Astrocyte of the cerebellum (primary cell): ENCODE measurements at places on chromosomes 1 and 21.

GRCh38 chr1:192170196-192170984 is 12.1 kb downstream of the RGS18 start:
- no peak for DNase-seq

DNA sequence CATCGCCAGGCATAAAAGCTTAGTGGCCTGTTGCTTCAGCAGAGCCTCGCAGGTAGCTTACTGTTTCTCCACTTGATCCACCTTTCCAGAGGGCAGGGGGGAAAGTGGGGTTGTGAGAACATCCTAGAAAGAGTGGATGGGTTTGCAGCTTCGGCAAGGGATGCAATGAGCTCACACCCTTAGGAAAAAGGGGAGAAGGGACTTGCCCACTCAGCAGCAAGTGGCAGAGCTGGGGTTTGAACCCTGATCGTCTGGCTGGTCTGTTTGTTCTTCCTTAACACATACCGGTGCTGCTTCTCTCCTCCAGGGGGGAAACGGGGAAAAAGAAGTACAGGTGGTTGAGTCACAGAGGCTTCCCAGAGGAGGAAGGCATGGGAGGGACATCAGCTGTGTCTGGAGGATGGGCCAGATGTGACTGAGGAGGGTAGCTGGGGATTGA is 1.0 kb downstream of the TMEM201 start:
- no peak for DNase-seq

DNA sequence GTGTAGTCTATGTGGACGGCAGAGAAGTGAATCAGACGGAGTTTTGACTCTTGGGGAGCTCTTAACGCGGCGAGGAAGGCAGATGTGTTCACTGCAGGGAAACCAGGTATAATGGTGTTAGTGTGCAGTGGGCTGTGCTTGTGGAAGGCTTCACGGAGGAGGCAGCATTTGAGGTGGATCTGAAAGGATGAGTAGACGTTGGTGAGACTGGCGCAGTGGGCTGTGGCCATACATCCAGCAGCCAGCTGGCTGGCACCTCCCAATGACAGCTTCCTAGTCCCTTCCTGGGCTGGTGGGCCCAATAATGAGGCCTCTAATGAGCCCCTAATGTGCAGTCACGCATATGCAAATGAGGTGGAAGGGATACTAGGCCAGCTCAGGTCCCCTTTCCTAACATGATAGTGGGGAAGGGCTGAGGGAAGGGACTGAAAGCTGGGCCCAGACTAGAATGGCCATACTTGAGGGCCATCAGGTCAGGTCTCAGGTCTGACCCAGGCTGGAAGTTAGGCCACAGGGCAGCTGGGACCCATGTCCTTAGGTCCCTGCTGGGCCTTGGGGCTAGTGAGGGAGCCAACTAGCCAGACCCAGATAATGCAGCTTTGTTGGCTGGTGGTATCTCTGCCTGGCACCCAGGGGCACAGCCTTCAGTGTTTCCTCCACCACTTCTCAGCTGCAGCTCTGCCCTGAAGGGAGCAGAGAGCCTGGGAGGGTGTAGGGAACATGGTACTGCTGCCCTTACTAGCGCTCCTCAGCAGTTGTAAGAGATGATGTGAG is 3.8 kb downstream of the MAP7D1 start:
- DNase-seq: no peak

DNA sequence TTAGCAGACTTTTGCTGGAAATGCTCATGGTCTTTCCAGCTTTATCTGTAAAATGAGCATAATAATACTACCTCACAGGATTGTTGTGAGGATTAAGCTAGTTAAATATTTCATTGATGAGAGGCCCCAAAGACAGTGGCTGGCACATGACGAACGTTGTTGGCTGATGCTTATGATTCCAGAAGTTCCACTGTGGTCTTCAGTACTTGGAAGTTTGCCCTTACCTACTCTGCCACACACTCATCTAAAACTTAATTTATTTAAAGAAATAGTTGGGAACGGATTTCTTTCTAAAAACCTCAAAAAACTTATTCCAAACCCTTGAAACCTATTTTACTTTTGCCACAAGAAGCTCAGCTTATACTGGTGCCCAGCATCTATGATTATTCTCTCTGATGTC is 170.7 kb downstream of the DHRS3 start:
- DNase-seq: no peak

DNA sequence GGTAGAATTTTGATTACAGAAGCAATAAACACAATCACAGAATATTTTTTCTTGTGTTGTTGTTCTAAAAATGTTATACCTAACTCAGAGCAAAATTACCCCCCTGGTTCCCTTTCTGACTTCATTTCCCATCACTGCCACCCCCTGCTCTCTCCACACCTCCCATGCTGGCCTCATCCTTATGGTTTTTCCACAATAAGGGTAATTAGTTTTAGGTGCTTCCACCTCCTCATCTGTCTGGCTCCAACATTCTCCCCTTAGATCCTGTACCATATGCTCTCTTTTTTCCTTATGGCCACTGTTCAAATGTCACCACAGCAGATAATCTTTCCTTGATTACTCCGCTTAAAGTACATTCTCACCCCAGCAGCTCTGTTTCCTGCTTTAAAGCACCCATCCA is 2208.6 kb downstream of the MRPL39 start:
- DNase-seq: no peak

DNA sequence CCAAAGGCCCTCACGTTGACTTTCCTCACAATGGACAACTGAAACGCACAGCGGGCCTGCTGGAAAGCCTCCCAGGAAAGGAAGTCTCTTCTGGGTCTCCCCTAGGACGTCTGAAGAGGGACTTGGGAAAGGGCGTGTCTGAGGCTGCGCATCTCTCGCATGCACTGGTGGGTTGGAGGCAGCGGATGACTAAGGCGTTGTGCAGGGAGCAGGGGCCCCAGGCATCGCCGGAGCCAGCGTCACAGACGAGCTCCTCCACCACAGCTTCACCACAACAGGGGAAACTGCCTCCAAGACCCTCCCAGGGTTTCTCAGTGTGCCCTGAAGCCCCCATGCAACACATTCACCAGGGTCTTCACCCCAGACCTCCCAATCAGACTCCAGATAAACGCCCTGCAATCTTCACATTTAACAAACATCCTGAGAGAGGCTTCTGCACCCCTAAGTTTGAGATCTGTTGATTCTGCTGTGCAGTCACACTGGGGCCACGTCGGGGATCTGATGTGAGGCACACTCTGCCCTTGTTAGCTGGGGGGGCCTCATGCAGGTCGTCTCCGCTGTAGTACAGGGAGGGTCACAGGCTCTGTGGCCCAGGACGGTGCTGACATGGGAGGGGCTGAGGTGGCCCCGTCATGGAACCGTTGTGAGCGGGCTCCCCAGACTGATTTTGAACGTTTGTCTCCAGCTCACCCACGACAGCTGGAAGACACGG is 7.0 kb upstream of the TFF1 start:
- no peak for DNase-seq

DNA sequence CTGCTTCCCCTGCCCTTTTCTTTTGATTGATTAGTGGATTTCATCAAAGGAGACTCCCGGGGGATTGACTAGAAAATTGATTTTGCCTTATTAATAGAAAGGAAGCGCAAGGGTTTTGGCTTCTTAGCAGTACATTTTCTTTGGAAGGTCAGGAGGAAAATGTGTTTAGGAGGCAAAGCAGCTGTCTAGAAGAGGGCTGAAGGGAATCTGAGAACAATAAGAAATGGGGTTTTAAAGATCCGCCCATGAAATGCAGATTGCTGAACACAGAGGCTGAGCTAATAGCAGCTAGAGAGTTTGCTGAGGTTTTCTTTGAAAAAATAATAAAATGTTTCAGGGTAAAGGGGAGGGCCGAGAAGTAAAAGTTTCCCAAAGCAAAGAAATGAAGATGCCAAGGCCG is 4.9 kb downstream of the SERTAD4 start:
- DNase-seq: no peak

DNA sequence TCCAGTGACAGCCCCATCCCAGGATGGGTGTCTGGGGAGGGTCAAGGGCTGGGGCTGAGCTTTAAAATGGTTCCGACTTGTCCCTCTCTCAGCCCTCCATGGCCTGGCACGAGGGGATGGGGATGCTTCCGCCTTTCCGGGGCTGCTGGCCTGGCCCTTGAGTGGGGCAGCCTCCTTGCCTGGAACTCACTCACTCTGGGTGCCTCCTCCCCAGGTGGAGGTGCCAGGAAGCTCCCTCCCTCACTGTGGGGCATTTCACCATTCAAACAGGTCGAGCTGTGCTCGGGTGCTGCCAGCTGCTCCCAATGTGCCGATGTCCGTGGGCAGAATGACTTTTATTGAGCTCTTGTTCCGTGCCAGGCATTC is 24.2 kb downstream of the PCSK9 start:
- no peak for DNase-seq
